ENCODE measurements at places on chromosomes 5 and 9.

- DNase-seq, result no peak
Measured at GRCh38 chr9:126482361-126483044, 131.2 kb upstream of the LMX1B start.

- DNase-seq, result no peak
Measured at GRCh38 chr5:6488021-6488420, 39.4 kb downstream of the UBE2QL1 start.

DNA sequence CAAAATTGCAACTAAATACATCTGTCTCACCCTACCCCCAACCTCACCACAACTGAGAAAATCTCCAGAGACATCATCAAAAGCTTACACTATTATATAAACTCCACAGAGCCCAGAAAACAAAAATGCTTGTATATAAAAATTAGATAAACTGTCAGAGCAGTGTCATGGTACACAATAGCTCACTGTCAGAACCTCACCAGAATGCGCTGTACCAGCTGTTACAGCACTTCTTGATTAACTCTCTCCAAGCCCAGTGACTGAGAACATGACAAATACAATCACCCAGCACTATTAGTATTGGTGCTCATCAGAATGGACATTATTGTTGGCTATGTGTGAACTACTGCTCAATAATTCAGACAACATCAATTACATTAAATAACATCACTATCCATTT, 65.7 kb downstream of the ZDHHC21 start:
- DNase-seq, result no peak

DNA sequence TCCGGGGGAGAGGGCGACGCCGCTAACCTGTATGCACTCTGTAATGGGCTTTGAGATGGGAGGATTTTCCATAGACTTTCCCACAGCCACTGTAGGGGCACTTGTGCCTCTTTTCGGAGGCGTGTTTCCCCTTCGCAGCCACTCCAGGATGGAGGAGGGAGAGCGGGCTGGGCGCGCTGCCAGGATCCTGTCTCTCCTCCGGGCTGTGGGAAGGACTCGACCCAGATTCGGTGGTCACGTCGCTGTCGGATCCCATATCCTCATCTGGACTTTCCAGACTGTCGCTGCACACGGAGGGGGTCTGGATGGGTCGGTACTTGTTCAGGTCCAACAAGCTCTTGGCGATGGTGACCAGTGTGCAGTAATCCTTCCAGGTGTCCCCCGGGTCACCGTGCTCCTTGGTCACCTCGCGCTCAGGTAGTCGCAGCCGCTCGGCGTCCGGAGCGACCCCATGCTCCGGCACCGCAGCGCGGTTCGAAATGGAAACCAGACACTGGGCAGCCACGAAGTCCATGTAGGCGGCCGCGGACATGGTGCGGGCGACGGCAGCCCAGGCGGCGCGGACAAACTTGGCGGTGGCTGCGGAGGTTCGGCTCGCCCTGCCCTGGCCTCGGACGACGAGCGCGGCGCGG, 1.5 kb downstream of the KLF9 start:
- DNase-seq, result no peak

DNA sequence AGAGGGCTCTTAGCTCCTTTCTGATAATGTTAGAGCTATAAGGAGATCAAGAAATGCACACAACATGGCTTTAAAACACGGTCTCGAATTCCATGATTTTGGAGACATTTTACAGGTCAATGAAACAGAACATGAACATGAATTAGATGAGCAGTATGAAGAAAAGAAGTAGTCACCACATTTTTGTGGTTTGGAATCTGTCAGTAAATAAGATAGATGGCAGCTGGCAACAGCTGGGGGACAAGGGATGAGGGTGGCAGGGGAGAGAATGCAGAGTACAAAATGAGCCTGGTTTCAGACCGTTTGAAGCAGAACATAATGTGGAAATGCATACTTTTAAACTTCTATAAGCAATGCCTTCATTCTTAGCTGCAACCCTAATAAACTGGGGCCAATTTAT, 107.1 kb downstream of the OXCT1 start:
- DNase-seq, result no peak

- no peak for DNase-seq
Measured at GRCh38 chr5:142796492-142797109, 26.4 kb downstream of the ARHGAP26 start.

GRCh38 chr5:147512659-147513379, 3.0 kb upstream of the DPYSL3 start:
- no peak for DNase-seq

GRCh38 chr5:76765249-76765648, 49.3 kb downstream of the F2R start:
- DNase-seq, result no peak

DNA sequence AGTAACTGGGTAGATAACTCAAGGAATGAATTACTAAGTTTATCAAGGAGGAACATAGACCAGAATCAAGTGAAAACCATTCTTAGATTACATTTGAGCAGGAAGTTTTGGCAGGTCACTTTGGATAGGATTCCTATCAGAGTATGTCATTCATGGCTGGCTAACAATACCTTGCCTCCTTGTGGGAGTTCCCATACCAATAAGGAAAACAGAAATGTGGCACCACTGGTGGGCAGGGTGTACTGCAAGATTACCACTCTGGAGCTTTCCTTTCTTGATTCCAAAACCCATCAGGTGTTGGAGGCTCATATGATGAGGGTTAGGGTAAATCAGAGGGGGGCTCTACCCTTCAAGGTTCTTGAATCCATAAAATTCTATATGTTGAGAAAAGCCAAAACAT, 18.6 kb upstream of the SPATA31D1 start:
- DNase-seq, result no peak

DNA sequence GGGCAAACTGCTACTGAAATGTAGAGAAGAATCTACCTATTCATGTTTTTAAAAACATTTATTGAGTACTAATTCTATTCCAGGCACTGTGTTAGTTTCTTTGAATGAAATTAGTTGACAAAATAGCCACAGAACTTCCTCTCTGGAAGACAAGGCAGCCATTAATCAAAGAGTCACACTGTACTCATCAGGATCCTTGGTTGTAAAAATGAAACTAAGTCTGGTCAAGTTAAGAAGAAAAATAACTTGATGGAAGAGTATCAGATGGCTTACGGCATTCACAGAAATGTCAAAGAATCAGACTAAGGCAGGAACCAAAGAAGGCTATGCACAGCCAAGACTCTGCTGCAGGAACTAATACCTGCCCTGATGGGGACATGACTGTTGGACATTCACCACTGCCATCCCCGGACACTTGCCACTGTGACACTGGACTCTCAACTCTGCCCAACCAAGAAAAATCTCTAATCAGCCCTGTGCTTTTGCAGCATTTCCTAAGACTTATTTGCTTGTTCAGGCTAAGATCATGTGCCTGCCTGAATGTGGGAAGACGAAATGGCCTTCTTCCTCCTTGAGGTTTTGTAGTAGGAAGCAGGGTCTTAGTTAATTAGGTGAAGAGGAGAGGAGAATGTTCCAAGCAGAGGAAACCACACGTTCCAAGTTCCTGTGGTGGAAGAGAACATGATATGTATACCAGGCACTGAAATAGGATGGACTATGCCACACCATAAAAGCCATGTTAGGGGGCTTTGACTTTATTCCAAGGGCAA, 23.3 kb upstream of the NDUFB6 start:
- DNase-seq, result no peak

GRCh38 chr5:17094830-17095229, 122.6 kb upstream of the BASP1 start:
- no peak for DNase-seq

DNA sequence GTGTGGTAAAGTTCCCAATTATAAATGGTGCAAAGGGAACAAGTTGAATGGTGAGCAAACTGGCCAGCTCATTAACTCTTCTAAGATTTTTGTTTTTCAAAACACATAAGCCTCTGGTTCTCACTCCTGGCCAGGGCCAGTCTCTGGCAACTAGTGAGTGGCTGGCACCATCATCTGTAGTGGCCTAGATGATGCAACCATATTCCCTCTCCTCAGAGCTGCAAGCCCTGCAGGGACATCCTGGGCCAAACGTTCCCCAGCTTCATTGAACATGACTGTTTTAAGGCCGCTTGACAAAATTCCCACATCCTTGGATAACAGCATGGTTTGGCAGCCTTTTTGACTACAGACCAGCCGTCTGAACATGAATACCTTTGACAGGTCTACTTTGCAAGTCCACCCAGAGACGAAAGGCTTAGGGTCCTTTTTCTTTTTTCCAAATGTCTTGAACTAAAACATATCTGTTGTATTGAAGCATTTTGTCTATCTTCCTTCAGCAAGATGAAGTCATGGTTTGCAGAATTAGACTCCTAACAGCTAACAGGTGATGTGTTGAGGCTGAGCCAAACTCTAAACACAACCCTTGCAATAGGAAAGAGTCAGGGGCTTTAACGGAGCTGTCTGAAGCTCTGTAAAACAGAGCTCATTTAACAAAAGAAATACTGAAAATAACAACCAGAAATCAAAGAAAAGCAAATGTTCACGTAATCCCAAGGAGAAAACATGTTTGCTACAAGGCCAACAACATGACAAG, 23.8 kb downstream of the MACROH2A1 start:
- DNase-seq, result no peak

GRCh38 chr5:56050551-56051255, 55.9 kb upstream of the IL6ST start:
- DNase-seq, result no peak

DNA sequence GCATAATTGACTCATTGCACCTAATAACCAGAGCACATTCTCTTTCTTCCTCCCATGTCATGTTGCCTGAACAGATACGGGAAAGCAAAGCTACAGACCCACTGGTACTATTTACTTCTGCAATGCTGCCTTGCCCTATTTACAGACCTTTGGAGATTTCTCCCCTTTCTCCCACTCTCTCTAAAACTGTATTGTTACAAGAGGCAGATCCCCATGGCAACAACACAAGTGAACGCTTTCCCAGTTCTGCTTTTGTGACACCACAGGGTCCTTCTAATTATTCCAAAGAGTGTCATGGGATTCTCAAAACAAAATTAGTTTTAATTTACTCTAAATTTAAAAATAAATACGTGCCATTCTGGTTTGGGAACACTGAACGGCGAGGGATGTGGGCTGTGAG, 104.7 kb downstream of the KCTD16 start:
- DNase-seq, result no peak

GRCh38 chr5:38286002-38286401, 27.6 kb downstream of the EGFLAM start:
- DNase-seq, result no peak

- DNase-seq, result no peak
Measured at GRCh38 chr5:7811715-7812114, 39.2 kb downstream of the CFAP90 start.

GRCh38 chr9:137140151-137141012, 1.4 kb downstream of the GRIN1 start:
- no peak for DNase-seq

- no peak for DNase-seq
Measured at GRCh38 chr9:7871977-7872730, 72.6 kb upstream of the DMAC1 start.

DNA sequence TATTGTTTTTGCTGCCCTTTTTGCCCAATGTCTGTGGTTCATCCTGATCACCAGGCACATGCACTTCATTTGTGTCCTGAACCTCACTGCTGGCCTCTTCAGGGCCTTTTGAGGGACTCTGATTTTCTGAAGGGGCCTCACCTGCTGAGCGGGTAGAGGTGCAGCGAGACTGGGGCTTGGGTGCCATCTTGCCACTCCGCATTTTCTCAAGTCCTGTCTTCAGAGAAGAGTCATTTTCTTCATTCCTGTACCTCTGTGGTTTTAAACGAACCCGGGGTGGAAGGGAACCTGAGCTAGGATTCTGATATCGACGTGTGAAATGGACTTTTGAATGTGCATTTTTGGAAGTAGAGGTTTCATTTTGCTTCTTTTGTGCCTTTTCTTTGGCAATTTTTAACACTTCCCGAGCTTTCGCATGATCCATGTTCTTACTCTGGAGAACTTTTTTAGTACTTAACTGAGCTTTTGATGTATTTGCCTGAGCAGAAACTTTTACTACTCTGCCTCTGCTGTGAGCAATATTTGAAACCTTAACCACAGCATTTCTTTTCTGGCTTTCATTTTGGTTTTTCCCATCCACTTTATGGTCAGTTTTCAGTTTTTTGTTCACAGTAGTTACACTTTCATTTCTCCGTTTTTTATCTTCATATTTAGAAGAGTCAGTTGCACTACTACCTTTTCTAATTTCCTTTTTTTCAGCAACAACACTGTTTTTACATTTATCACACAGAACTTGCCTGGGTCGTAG, 26.1 kb downstream of the PWWP2A start:
- no peak for DNase-seq

DNA sequence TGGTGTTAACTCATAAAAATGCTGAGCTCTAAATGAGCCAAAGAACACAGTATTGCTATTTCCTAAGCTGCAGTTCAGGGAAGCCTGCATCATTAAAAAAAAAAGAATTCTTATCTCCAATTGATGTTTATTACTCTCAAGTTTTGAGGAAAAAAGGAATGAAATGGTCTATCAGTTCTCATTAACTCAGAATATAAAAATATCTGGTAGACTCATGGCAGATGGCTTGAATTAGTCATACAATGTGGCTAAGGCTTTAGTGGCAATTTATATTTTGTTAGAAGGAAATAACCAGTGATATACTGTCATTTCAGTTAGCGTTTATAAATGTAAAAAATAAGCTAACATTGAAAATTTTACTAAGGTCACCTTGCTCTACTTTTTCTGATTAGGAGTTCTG, 1403.4 kb upstream of the C9orf72 start:
- DNase-seq, result no peak

Measured in stimulated activated naive B cell treated with anti-CD40 and anti-IgM and Interleukin-4, amounts not matched to agents 10 μg/mL and 1 μg/mL and 100 μg/mL, for 72 hours (primary cell).